ENCODE measurements at places on chromosomes 6 and 20.

DNA sequence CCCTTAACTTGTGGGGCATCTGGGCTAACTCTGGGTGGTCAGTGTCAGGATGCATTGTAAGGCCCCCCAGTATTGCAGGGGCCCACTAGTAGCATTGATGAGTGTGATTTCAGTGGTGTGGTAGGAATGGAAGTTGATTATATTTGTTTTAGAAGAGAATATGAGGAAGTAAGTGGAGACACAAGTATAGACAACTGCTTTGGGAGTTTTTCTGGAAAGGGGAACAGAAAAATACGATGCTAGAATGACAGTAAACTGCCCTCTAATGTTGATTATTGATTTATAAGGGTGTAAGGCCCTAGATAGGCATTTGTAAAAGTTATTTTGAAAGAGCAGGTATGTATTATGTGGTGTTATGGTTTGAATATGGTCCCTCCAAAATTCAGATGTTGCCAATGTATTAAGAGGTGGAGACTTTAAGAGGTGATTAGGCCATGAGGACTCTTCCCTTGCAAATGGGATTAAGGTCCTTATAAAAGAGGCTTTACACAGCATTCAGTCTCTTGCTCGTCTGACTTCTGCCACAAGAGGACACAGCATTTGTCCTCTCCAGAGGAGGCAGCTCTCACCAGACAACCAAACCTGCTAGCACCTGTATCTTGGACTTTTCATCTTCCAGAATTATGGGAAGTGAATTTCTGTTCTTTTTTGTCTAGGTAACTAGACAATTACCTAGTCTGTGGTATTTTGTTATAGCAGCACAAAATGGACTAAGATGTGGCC lies 135.9 kb upstream of the DTNBP1 start:
- DNase-seq: no peak

DNA sequence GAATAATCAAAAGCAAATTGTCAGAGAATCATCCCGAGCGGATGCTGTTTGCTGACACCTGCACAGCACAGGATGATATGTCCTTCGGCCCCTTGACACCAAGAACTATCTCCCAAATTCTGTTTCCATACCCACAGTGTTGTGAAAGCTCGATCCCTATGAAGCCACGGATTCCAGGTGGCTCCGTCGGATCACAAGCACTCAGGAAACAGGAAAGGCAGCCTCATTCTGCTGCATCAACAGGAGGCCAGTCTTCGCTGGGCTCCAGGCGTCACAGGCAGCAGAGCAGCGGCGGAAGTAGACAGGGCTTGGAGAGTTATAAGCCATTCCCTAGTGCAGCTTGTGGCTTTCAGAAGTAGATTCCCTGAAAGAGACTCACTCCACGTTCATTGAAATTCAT lies 342.3 kb downstream of the C6orf118 start:
- DNase-seq: no peak

DNA sequence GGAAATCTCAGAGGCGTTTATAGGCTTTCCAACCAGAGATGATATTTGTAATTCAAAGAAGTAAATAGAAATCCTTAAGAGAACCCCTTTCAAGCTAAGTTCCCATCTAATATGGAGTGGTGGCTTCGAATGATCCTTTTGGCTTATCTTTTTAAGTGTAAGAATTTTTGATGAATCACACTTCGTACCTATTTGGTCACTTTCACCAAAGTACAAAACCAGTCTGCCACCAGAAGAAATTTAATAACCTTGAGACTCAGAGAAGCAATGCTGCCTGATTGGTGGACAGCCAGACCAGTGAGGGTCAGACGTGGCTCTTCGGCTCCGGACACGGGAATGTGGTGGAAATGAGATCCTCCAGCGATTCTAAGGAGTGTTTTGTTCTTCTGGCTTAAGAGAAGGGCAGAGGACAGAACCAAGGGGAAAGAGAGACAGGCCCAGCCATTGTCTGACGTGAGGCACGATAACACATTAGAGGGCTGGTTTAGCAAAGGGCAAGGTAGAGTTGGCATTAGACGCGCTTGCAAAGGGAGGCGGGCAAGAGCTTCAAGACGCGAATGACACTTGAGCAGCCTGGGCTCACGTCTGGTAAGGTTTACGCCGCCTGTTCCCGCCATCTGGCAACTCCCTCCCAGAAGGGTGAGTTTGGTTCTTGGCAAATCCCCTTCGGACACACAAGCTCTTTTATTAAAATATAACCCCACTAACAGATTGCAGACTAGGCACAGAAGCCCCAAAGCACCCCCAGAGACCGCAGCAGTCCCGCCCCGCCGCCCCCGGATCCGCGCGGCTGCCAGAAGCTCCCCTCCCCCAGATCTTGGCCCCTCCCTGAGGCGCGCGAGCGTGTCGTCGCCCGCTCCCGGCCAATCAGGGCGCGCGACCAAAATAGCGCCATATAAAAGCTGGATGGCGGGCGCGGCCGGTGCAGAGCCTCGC lies 50.0 kb upstream of the EZR start:
- no peak for DNase-seq

DNA sequence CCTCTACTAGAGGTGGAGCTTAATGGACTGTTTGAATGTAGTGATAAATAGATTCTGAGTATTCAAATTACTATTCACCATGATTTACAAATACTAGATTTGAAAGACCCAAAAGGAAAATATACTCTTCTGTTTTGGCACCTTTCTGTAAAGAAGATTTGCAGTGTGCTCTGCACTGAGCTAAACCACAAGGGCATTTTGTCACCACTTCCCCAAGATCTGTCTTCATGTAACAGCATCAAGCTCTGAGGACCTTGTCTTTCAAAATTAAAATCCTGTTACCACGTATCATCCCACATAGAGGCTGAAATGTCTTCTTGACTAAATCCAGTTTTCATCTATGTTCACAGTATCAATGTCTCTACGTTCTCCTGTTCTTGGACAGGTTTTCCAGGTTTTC lies 3.3 kb upstream of the PGK2 start:
- no peak for DNase-seq

DNA sequence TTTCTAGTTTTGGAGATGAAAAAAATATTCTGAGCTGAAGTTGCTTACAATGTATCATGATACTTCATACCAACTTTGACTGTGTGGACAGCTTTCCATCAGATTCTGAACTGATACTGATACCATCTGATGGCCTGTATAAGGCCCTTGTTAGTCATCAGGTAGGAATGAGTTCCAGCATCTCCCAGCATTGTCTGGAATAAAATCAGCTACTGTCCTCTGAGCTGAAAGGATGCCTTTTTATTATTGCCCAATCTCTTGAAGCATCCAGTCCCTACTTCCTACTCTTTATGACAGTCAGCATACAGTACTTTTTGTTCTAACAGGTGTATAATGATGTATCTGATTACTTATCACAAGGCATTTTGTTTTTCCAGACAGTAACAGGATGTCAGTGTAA lies 70.6 kb upstream of the EYA4 start:
- no peak for DNase-seq

Measured in GM19239 (cell line).